ENCODE measurements at places on chromosomes 5 and 9.

GRCh38 chr5:37248421-37248969 lies 681 bp downstream of the CPLANE1 start:
- DNase-seq = no peak

- DNase-seq = no peak
These were observed 330.0 kb downstream of the PSAT1 start for GRCh38 chr9:78626971-78627370.

DNA sequence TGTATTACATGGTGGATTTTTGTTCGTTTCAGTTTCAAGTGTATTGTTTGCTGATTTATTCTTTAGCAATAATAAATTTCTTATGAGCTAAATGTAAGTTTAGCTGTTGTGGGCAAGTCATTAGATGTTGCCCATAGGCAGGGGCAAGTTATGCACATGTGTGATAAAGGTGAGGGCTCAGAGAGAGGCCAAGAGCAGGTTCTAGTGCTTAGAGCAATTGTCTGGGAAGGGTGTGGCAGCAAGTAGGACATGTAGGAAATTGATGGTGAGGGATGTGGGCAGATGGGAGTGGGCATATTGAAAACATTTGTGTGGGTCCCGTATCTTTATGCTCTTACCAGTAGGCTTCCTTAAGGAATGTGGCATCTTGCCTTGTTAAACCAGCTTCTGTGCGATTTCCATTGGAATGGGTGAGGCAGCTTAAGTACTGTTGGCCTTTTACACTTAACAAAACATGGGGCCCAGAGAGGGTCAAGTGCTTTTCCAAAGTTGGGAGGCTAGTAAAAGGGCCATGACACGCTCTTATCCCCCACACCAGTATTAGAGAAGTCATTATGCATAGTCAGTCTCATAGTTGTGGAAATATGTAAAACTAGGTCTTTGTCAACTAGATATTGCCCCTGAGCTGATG lies 60.6 kb downstream of the KDM4C start:
- DNase-seq = no peak

- DNase-seq = no peak
These were observed 1.7 kb downstream of the SH3PXD2B start for GRCh38 chr5:172452398-172453205.

GRCh38 chr5:132421462-132421861 lies 52.0 kb downstream of the SLC22A5 start:
- no peak for DNase-seq

GRCh38 chr5:107127878-107128277 lies 542.9 kb downstream of the EFNA5 start:
- DNase-seq = peak; percentile 12

- DNase-seq = no peak
These were observed 57.5 kb upstream of the RXRA start for GRCh38 chr9:134268747-134269146.

DNA sequence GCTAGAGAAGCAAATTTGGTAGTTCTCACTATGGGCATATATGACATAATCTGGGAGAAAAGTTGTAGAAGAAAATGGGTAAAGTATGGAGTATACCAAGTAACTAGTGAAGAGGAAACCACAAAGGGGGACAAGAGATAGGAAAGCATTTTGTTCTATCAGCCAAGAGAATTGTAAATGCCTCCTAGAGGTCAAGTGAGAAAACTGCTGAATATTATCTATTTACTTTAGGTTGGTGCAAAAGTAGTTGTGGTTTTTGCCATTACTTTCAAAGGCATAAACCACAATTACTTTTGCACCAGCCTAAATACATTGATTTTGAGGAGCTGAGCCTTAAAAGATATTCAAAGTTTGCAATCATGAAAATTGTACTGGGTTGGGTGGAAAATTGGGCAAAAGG lies 126.7 kb upstream of the GRHPR start:
- DNase-seq = no peak

GRCh38 chr5:129508606-129509005 lies 48.5 kb downstream of the ADAMTS19 start:
- no peak for DNase-seq

DNA sequence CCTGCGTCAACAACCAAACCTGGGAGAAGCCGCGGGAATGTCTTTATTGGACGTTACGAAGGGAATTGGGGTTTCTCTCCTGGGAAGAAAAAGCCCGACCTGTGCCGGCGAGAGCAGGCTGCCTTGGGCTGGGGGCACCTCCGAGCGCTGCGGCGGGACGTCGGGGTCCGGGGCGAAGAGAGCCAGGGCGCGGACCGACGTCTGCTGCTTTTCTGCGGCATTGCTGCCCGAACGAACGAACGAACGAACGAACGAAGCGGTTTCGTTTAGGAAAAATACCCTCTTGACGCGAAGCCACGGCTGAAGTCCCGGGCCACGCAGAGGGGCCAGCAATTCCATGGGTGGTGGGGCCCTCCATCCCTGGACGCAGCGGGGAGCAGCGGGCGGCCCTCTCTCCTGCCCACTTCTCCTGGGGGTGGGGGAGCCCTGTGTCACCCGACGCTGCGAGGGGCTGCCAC lies 4.8 kb upstream of the PITX1 start:
- DNase-seq = no peak

- no peak for DNase-seq
These were observed 105.7 kb upstream of the MEGF10 start for GRCh38 chr5:127184851-127185250.
